ENCODE measurements at places on chromosomes 1 and 21.

DNA sequence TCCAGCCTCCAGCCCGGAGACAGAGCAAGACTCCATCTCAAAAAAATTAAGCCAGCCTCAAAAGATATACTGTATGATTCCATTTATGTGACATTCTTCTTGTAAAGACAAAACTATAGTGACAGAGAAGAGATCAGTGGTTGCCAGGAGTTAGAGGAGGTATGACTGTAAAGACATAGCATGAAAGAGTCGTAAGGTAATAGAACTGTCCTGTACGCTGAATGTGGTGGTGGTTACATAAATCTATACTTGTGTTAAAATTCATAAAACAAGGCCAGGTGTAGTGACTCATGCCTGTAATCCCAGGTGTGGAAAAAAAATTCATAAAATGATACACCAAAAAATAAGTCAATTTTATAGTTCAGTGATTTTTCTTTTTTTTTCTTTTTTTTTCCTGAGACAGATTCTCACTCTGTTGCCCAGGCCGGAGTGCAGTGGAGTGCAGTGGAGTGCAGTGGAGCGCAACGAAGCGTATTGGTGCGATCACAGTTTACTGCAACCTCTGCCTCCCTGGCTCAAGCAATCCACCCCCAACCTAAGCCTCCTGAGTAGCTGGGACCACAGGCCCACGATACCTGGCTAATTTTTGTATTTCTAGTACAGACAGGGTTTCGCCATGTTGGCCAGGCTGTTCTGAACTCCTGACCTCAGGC is 84.9 kb upstream of the CXADR start:
- DNase-seq = no peak

- DNase-seq = no peak
These were observed 5.7 kb downstream of the QSOX1 start for GRCh38 chr1:180160357-180160756.

GRCh38 chr1:33719326-33719725 is 144.6 kb upstream of the HMGB4 start:
- DNase-seq = no peak

GRCh38 chr21:17853393-17854275 is 34.5 kb upstream of the C21orf91 start:
- DNase-seq = no peak

DNA sequence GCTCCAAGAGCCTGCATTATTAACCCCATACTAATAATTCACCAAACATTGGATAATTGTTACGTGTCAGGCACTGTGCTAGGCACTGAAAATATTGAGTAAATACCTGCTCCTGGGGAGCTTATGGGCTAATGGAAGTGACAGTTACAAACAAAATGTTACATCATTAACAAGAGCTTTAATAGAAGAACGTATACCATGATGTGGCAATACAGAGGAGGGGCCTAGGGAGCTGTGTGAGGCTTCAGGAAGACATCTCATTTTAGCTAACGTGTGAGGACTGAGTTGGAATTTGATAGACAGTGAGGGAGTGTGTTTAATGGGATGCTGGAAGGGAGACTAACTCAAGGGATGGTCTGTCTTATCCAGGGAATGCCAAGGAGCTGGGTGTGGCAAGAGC is 16.5 kb upstream of the TSPAN2 start:
- DNase-seq = no peak

- DNase-seq = no peak
These were observed 45.7 kb downstream of the ATP2B4 start for GRCh38 chr1:203672346-203672745.

GRCh38 chr1:19735440-19736127 is 64.1 kb downstream of the TMCO4 start:
- DNase-seq = no peak

DNA sequence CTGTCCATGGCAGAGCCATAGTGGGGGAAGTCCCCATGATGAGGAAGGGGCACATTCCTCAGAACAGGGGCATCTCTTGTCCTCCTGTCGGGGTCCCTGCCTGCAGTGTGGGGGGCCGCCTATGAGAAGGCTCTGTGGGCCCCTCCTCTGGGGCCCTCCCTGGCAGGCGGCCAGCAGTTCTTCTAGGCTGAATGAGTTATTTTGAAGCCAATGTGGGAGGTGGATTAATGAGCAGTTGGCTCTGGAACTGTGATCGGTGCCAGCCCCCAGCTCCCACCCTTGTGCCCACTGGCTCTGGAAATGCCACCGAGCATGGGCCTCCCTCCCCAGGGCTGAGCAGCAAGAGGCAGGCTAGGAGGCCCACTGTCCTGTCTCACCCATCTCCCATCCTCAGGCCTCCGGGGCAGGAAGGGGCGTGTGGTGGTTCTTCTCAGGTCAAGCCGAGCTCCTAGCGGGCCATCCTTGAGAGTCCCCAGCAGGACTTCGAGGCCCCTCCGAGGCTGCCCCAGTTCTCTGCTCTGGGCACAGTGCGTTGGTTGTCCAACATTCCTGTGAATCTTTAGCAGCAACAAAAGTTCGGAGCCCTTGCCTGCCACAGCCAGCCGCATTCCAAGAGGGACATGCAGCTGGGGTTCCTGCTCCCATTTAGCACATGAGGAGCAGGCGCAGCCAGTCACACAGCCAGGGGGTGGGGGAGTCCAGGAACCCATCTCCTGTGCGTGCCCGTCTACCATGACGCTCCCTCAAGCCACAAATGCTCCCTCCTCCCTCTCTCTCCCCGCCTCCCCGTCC is 57.2 kb downstream of the EDN2 start:
- no peak for DNase-seq

Measured in SK-MEL-5 (cell line).